ENCODE measurements at places on chromosomes 6 and 20. TPM values are rescaled to one million over a fixed set of nuclear protein-coding genes. Genes with fewer than 3 reads are reported as not detected.
A peak's percentile ranks its signal among the peaks of the same experiment; 100 is the strongest.

GRCh38 chr6:14882394-14883026 is 363.4 kb upstream of the JARID2 start:
- H3K36me3 ChIP-seq = no peaks in the 10 kb centered on the region
- no peak for DNase-seq
- peak overlapping the region; percentile 8 for H3K4me3 ChIP-seq
- no peak overlapping the region for H3K27ac ChIP-seq
- H3K27me3 ChIP-seq = no peaks in the 10 kb centered on the region
- peaks cover 43% of the 10 kb centered on the region for H3K4me1 ChIP-seq

GRCh38 chr20:37749218-37749617 is 55.4 kb downstream of the CTNNBL1 start:
- H3K36me3 ChIP-seq = peaks cover 29% of the 10 kb centered on the region
- no peaks in the 10 kb centered on the region for H3K27me3 ChIP-seq
- DNase-seq = no peak
- no peaks in the 10 kb centered on the region for H3K4me1 ChIP-seq

DNA sequence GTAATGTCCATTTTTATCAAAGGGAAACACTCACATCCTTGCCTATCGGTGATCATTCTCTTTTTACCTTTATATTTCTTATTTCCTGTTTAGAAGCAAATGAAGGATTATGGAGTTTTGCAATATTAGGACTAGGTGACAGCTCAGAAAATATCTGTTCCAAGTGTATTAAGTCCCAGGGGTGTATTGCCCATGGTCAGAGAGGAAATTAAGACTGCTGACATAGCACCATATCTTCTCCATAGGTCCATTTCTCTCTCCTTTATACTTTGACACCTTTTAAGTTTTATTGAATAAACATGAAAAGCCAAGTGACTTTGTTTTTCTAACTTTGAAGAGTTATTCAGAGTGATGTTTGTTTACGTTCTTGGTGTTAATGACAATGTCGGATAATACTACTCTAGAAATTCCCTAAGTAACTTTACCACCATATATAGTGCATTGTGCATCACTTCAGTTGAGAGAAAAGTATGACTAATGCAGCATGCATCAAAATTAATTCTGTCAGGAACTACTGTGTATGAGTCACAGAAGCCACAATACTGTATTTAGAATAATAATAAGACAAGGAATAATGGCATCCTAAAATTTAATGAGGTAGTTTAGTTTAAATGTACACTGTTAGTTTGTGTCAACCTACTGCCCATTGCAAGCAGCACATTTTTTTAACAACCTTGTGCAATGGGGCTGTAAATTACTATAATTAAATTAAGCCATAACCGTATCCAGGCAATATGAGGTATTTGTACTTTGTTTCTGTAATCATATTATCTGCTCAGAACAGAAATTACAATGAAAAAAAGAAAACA is 474.4 kb upstream of the RNF217 start:
- no peaks in the 10 kb centered on the region for H3K27me3 ChIP-seq
- no peak overlapping the region for H3K27ac ChIP-seq
- no peak overlapping the region for H3K4me3 ChIP-seq
- no peaks in the 10 kb centered on the region for H3K4me1 ChIP-seq

DNA sequence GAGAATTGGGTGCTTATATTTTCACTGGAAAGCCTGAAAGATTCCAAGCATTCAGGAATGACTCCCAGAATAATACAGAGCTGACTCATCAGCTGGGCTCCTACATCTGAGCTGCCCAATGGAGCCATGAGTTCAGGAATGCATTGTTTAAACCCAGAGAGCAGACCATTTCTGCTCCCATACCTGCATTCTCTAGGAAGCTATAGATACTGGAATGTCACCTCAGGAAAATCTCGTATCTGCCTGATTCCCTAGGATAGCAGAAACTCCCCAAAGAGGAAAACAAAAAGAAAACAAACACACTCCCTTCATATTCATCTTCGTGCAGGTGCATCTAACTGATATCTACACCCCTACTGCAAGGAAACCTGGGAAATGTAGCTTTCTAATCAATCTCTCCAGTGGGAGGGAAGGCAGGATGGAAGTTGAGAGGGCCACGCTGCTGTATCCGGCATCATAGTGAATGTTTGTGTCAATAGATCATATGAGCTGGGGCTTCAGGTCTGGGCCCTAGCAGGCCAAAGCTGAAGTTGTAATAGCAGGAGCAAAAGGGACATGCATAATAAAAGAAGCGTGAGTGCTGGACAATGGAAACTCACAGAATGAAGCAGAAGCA is 8.2 kb upstream of the SLC2A12 start:
- H3K4me3 ChIP-seq = no peak overlapping the region
- no peaks in the 10 kb centered on the region for H3K27me3 ChIP-seq
- H3K36me3 ChIP-seq = no peaks in the 10 kb centered on the region
- H3K27ac ChIP-seq = no peak overlapping the region

DNA sequence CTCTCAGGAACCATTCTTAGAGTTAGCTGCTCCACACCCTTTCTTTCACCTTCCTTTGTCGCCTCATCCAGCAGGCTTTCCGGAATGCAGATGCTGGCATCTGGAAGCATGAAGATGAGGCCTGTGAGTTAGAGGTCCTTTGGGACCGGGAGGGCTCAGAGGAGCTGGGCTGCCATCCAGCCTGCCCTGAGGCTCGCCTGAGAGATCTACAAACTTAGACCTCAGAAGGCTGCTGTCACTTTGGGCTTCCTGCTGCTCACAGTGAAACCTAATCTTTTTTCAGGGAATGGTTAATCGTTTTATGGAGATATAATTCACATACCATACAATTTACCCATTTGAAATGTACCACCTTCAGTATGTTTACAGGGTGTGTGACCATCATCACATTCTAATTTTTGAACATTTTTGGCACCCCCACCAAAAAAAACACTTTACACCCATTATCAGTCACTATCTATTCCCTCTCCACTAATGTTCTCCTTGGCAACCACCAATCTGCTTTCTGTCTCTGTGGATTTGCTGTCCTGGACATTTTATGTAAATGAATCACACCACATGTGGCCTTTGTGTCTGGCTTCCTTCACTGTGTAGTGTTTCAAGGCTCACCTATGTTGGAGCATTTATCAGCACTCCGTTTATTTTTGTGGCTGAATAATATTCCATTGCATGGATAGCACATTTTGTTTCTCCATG is 20.0 kb upstream of the MPC1 start:
- no peak overlapping the region for H3K4me3 ChIP-seq
- H3K27ac ChIP-seq = no peak overlapping the region
- DNase-seq = no peak

- peaks cover 9% of the 10 kb centered on the region for H3K36me3 ChIP-seq
- no peak overlapping the region for H3K4me3 ChIP-seq
- no peaks in the 10 kb centered on the region for H3K27me3 ChIP-seq
- H3K27ac ChIP-seq = no peak overlapping the region
- peaks cover 17% of the 10 kb centered on the region for H3K4me1 ChIP-seq
These were observed 334.3 kb downstream of the ZFAND3 start for GRCh38 chr6:38153798-38154345.

- peak overlapping the region; percentile 2 for H3K27ac ChIP-seq
- H3K4me1 ChIP-seq = peaks cover 17% of the 10 kb centered on the region
- no peaks in the 10 kb centered on the region for H3K27me3 ChIP-seq
These were observed 66.7 kb upstream of the BMP2 start for GRCh38 chr20:6700563-6701329.

GRCh38 chr6:136613477-136613876 is 63.3 kb upstream of the MAP7 start:
- DNase-seq = no peak
- no peak overlapping the region for H3K27ac ChIP-seq
- H3K27me3 ChIP-seq = no peaks in the 10 kb centered on the region
- H3K36me3 ChIP-seq = peaks cover 4% of the 10 kb centered on the region
- H3K4me3 ChIP-seq = no peak overlapping the region

- no peaks in the 10 kb centered on the region for H3K36me3 ChIP-seq
- H3K27ac ChIP-seq = no peak overlapping the region
- peaks cover 25% of the 10 kb centered on the region for H3K4me1 ChIP-seq
- H3K27me3 ChIP-seq = no peaks in the 10 kb centered on the region
- peak; percentile 36 for DNase-seq
These were observed 206.6 kb upstream of the CST7 start for GRCh38 chr20:24742436-24742835.

GRCh38 chr6:168530653-168531071 is 89.7 kb downstream of the SMOC2 start:
- no peaks in the 10 kb centered on the region for H3K36me3 ChIP-seq
- no peak overlapping the region for H3K4me3 ChIP-seq
- H3K27me3 ChIP-seq = peaks cover 5% of the 10 kb centered on the region
- no peak for DNase-seq
- H3K4me1 ChIP-seq = no peaks in the 10 kb centered on the region

- peak overlapping the region; percentile 65 for H3K27ac ChIP-seq
- no peak for DNase-seq
- H3K4me3 ChIP-seq = peak overlapping the region; percentile 88
- peaks cover 35% of the 10 kb centered on the region for H3K27me3 ChIP-seq
- H3K36me3 ChIP-seq = no peaks in the 10 kb centered on the region
- peaks cover 25% of the 10 kb centered on the region for H3K4me1 ChIP-seq
These were observed 524 bp upstream of the NOL4L start for GRCh38 chr20:32585586-32586127.

GRCh38 chr6:5762561-5762968 is 244.2 kb downstream of the NRN1 start:
- DNase-seq = no peak
- H3K4me1 ChIP-seq = no peaks in the 10 kb centered on the region
- no peak overlapping the region for H3K27ac ChIP-seq
- no peaks in the 10 kb centered on the region for H3K27me3 ChIP-seq

Gene RAB44
- total RNA-seq = 0.07 TPM

Gene KCNB1
- total RNA-seq = 0.95 TPM

Gene PLCB1
- total RNA-seq = 12.0 TPM

Gene SPEF1
- 0.55 TPM for total RNA-seq

Gene APOM
- total RNA-seq = 11.2 TPM

Gene GTF3C6
- total RNA-seq = 92.9 TPM

Gene SCRT2
- total RNA-seq = not detected

Gene SRPK1
- 69.7 TPM for total RNA-seq

Gene SOX12
- total RNA-seq = 9.9 TPM

Gene METTL24
- total RNA-seq = 10.0 TPM

Gene ADTRP
- total RNA-seq = 1.4 TPM

Gene HLA-DPB1
- 10.9 TPM for total RNA-seq

Measured in type B pancreatic cell (in vitro differentiated cells).